Activated naive CD8-positive, alpha-beta T cell treated with anti-CD3 and anti-CD28 coated beads, Interleukin-2, amount 50 U/mL, for 24 hours (primary cell): ENCODE measurements at places on chromosomes 3 and 15.

DNA sequence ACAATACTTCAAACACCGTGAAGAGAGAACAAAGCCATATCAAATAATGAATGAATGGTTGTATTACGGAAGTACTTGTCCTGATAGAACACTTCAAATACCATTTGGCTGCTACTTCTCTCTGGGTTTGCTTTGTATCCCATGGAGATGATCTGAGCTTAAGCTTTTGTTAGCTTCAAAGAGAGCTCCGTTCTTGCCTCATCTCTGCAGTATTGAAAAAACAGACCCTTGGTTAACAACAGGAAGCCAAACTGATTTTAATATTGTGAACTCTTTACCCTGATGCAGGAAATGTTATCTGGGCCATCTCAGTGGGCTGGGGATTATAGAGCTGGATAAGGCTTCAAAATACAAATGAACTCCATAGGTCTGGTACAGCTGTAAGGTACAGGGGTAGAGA, 101.0 kb downstream of the CHL1 start:
- no peak overlapping the region for H3K4me3 ChIP-seq
- DNase-seq: no peak
- H3K36me3 ChIP-seq: no peaks in the 10 kb centered on the region
- H3K4me1 ChIP-seq: no peaks in the 10 kb centered on the region

GRCh38 chr15:74449643-74450205, 11.2 kb downstream of the UBL7 start:
- DNase-seq: no peak
- H3K36me3 ChIP-seq: peaks cover 40% of the 10 kb centered on the region
- no peak overlapping the region for H3K4me3 ChIP-seq
- H3K4me1 ChIP-seq: peaks cover 19% of the 10 kb centered on the region
- H3K27me3 ChIP-seq: no peaks in the 10 kb centered on the region

DNA sequence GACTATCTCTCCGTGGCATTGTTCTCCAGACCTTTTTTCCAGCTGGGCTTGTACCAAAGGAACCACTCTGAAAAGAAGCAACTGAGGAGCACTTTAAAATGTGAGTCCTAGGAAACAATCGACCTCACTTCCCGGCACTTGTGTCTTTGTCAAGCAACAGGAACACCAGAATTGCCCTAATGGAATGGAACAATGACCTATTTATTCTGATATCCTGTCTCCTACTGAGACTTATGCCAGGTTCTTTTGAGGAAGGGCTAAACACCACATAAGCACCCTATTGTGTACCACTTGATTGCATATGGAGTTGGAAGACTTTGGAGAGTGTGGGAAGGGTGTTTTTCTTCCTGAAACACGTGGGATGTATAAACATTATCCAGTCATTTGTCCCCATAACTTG, 56.8 kb upstream of the TGFBR2 start:
- DNase-seq: no peak
- H3K27ac ChIP-seq: no peak overlapping the region
- H3K4me1 ChIP-seq: peaks cover 51% of the 10 kb centered on the region
- H3K27me3 ChIP-seq: no peaks in the 10 kb centered on the region
- no peak overlapping the region for H3K4me3 ChIP-seq

DNA sequence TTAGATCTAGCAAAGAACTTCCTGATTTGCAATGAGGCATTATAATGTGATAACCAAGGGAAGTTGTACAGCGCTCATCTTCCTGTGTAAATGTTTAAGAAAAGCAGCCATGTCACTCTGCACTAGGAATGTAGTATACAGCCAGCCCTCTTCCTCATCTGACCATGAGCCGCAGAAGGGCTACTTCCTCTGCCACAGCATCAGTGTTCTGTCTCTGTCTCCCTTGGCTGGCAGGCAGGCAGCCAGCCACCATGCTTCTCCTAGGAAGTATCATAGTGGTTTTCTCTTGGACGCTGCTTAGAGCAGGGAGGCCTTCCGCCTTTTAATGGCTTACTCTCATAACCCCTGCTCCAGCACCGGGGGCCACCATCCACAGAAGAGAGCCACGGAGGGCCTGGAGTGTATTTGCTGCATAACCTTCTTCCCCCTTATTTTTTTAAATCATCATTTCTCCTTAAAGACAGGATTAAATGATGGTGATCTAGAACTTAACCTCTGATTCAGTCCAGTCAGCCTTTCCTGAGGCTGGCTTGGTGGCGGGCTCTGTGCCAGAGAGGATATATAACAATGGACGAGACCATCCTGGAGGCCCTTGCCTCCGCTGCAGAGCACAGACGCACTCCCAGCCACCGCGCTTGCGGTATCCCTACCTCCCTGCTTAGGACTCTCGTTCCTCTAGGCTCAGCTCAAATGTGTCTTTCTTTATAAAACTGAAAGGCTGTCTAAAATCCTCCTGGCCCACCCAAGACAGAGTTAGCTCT, 57.3 kb upstream of the PLXNA1 start:
- peaks cover 5% of the 10 kb centered on the region for H3K36me3 ChIP-seq
- no peak overlapping the region for H3K4me3 ChIP-seq
- DNase-seq: no peak

- H3K36me3 ChIP-seq: no peaks in the 10 kb centered on the region
- no peak for DNase-seq
- no peak overlapping the region for H3K27ac ChIP-seq
- H3K4me3 ChIP-seq: no peak overlapping the region
Observed at GRCh38 chr3:50212502-50212901, 7.4 kb downstream of the SLC38A3 start.

DNA sequence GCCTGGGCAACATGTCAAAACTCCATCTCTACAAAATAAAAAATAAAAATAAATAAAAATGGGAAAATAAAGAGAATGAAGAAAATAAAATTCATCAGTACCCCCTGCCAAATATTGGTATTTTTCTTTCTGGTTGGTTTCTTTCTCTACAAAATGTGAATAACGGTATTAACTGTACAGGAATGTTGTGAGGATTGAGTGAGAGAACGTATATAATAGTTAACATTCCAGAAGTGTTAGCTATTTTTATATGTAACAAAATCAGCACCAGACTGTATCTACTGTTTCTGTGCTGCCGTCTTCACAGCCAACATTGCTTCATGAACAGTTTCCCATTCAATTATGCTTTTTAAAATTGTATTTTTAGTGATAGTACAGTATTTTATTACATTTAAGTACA, 25.5 kb upstream of the RNU6-1 start:
- peaks cover 12% of the 10 kb centered on the region for H3K27me3 ChIP-seq
- no peaks in the 10 kb centered on the region for H3K36me3 ChIP-seq
- H3K27ac ChIP-seq: no peak overlapping the region
- no peak for DNase-seq
- H3K4me1 ChIP-seq: peaks cover 10% of the 10 kb centered on the region

- H3K27me3 ChIP-seq: no peaks in the 10 kb centered on the region
- H3K4me1 ChIP-seq: peaks cover 8% of the 10 kb centered on the region
- no peak overlapping the region for H3K4me3 ChIP-seq
Observed at GRCh38 chr3:143506190-143506589, 342.1 kb downstream of the SLC9A9 start.

DNA sequence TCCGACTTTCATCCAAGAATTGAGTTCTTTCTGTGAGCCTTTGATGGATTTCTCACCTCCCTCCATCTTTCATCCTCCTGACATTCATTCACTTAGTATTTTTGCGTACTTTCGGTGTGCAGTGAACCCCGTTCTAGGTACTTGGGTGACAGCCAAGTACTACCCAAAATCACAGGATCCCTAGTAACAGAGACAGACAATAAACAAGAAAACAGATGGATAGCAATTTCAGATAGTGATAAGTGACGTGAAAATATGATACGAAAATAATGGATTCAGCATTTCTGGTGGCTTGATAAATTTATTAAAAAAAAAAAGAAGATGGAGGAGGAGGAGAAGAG, 264 bp upstream of the CMTM6 start:
- no peaks in the 10 kb centered on the region for H3K27me3 ChIP-seq
- peak overlapping the region; percentile 99 for H3K4me3 ChIP-seq
- DNase-seq: no peak
- H3K36me3 ChIP-seq: no peaks in the 10 kb centered on the region

DNA sequence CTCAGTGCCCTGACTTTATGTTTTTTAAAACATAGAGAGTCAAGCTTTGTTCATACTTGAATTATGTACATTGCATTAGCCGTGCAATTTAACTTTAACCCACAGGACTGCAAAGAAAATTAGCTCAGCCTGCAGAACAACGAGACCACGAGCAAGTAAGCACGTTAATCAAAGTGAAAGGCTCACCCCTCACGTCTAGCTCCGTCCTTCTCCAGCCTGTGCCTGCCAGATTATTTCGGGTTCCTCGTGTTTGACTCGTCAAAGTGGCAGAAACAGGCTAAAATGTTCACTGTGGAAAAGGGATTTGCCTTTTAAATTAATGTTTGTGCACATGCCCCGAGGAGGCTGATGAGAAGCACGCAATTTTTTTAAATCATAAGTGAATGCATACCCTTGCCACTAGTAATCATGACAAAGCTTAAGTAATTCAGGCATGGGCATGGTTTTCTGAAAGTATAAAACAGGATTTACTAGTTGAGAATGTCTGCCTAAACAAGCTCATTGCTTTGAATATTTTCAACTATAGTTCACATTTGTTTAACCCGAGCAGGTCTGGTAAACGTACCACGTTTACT, 15.3 kb downstream of the ZBTB38 start:
- no peaks in the 10 kb centered on the region for H3K36me3 ChIP-seq
- peaks cover 10% of the 10 kb centered on the region for H3K4me1 ChIP-seq
- H3K27ac ChIP-seq: no peak overlapping the region
- peaks cover 10% of the 10 kb centered on the region for H3K27me3 ChIP-seq
